Astrocyte of the hippocampus (primary cell): ENCODE measurements at places on chromosomes 6 and 20.

- DNase-seq: no peak
Measured at GRCh38 chr6:21807299-21808044, 213.9 kb downstream of the SOX4 start.

GRCh38 chr6:134341999-134342567 lies 24.2 kb upstream of the SGK1 start:
- DNase-seq: no peak

GRCh38 chr6:42030585-42031506 lies 19.5 kb upstream of the TAF8 start:
- no peak for DNase-seq

DNA sequence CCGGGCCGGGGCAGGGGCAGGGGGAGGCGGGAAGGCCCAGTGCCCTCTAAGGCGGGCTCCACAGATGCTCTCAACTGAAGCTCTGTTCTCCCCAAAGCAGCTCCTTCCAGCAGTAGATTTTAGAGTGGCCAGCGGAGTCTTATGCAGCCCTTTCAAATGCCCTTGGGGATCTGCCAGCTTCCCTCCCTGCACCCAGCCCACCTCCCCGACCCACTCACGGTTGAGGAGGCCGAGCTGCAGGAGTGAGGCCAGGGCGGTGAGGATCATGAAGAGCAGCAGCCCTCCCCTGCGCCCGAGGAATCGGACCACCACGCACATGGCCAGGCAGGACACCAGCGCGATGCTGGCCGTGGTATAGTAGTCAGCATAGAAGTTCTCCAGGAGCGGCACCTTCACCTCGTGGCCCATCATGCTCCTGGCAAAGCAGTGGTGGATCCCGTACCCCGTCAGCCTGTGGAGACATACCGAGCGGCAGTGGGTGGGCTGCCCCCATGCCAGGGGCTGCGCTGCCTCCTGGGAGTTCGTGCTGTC lies 28.0 kb downstream of the PSMG4 start:
- DNase-seq: no peak

DNA sequence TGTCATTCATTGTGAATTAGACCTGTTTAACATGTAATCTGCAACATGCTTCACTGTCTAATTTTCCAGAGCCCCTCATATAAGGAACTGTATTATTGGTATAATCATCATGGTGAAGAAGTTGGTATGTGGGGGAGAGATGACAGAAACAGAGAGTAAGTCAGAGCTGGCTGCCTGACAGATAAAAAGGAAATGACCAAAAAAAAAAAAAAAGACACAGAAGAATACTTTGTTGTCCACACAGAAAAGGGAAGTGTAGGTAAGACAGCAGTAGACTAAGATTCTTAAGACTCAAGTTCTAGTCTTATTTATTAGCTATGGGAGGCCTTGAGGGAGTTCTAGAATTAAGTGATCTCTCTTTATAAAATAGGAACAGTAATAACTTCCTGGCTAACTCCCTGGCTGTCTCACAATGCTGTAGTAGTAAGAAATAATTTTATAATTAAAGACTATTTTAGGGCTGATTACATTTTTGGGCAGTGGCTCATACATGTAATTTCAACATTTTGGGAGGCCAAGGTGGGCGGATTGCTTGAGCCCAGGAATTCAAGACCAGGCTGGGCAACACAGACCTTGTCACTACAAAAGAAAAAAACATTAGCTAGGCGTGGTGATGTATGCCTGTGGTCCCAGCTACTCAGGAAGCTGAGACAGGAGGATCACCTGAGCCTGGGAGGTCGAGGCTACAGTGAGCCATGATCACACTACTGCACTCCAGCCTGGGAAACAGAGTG lies 102.5 kb downstream of the PRL start:
- no peak for DNase-seq

GRCh38 chr6:133392015-133392414 lies 150.9 kb downstream of the EYA4 start:
- DNase-seq: peak; percentile 44

DNA sequence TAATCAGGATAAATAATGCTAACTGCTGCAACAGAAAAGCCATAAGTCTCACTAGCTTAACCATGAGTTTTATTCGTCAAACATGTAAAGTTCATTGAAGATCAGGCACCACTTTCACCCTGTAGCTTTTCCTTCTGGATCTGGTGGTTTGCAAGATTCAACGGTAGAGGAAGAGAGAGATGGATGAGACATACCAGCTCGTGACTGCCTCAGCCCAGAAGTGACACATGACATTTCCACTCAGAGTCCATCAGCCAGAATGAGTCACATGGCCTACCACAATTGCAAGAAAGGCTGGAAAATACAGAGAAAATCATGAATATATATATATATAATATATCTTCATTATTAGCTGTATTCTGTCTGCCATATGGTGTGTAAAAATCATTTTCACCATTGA lies 29.0 kb downstream of the SPTLC3 start:
- peak; percentile 18 for DNase-seq

GRCh38 chr20:36482044-36482473 lies 59.3 kb upstream of the MYL9 start:
- DNase-seq: no peak

DNA sequence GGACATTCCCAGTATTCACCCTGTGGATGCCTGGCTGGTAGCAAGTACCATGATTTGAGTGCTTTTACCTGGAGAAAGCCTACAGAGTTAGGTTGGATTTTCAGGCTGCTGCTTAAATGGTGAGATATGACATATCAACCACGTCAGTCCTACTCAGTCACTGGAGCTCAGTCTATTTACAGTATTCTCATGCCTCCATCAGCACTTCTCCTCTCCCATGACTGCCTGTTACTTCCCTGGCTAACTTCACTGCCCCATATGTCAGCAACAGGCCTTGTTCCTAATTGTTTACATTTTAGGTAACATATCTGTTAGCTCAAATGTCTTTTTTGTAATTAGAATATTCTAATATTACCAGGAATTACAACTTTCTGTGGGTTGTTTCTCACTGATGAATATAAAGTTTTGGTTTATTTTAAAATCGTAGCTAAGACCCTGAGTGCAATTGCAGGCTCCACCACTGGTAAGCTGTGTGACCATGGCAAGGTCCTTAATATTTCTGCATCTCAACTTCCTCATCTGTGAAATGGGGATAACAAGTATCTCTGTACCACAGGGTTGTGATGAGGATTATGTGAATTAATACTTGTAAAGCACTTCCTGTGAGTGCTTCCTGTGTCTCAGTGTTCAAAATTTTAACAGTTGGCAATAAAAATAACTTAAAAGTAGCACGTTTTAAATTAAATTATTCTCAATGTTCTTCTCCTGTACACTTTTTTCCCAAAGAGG lies 54.3 kb downstream of the RNF144B start:
- no peak for DNase-seq

GRCh38 chr6:36955136-36955535 lies 598 bp downstream of the PI16 start:
- DNase-seq: no peak

DNA sequence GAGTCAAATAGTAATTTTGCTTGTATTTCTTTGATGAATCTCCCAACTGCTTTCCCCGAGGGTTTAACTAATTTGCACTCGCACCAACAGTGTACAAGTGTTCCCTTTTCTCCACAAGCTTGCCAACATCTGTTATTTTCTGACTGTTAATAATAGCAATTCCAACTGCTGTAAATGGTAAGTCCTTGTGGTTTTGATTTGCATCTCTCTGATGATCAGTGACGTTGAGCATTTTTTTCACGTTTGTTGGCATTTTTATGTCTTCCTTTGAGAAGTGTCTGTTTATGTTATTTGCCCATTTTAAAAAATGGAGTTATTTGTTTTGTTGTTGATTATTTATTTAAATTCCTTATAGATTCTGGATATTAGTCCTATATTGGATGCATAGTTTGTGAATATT lies 399.8 kb upstream of the MAN1A1 start:
- no peak for DNase-seq

DNA sequence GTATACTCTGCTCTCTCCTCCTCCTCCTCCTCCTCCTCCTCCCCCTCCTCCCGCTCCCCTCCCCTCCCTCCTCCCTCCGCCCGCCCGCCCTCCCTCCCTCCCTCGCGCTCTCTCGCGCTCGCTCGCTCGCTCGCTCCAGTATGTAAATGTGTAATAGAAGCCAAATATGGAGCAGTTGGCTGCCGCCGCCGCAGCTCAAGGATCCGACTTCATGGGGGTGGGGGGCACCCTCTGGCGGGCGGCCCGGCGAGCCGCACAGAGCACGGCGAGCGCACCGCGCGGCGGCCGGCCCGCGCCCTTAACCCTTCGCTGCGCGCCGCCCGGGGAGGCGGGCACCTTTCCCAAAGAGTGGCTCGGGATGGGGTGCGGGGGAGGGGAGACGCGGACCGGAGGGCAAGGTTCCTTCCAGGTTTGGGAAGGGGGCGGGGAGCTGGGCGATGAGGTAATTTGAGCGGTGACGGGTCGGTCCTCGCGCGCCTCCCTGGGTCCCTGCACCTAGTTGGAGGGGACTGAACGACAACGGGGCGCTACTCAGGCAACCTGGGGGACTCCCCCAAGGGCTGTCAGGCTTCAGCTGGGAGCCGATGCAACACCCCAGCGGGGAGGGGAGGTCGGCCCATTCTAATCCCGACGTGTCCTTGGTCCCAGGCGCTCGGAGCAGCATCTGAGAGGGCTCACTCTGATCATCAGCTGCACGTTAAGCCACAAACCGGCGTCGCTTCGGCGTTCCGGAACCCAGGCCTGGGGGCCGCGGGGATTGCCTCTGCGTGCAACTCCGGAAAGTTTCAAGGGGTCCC lies 409 bp upstream of the ATXN1 start:
- DNase-seq: peak; percentile 97

- peak; percentile 71 for DNase-seq
Measured at GRCh38 chr6:53615633-53616449, 49.7 kb downstream of the KLHL31 start.

GRCh38 chr20:57476084-57476526 lies 48.8 kb downstream of the CTCFL start:
- DNase-seq: no peak

DNA sequence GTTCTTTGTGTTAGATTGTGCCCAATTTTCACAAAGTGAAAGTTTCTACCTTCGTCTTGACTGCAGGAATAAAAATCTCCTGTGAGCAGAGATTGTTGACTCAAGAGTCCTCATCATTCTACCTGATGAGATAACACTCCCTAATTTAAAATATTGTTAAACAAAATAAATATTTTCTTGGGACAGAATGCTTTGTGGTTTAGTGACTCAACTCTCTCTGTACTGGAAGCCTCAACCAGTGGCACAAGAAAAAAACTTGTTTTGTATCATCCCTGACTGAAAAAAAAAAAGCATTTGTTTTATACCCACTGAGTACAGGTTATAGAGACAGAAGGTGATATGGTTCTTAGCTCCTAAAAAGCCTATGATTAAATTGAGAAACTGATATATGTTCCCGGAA lies 78.9 kb downstream of the CRYBG1 start:
- DNase-seq: no peak

GRCh38 chr6:101126501-101126900 lies 245.4 kb upstream of the ASCC3 start:
- no peak for DNase-seq

- DNase-seq: peak; percentile 84
Measured at GRCh38 chr6:1436334-1437306, 47.2 kb downstream of the FOXF2 start.

DNA sequence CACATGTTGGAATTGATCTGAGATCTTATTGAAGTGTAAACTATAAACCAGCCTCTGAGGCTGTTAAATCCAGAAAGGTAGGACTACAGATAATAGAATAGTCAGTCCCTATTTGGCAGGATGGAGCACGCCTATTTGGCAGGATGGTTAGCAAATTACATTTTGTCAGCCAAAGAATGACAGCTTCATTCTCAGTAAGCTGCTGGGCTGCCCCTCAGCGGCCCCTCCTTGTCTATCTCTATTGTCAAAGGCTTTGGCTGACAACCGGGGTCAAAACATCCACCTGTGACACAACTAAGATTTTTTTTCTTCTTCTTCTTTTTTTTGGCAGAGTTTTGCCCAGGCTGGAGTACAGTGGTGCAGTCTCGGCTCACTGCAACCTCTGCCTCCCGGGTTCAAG lies 123.4 kb upstream of the ECI2 start:
- DNase-seq: no peak

DNA sequence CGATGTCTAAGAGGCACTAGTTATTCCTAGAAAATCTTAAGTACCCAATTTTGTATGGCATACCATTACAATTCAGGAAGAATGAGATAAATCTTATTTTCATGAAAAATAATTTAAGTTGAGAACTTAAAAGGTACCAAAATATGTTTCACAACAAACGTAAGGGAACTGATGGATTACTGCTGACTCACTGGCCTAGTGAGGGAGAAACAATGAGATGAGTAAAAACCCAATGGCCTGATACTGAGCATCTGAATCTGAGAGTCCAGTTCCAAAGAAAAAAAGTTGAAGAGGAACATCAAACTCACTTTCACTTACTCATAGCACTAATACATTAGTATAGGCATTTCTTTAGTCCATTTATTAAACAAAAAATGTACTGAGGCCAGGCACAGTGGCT lies 56.0 kb downstream of the MDN1 start:
- peak; percentile 11 for DNase-seq
